ENCODE measurements at places on chromosomes 3 and 15.

DNA sequence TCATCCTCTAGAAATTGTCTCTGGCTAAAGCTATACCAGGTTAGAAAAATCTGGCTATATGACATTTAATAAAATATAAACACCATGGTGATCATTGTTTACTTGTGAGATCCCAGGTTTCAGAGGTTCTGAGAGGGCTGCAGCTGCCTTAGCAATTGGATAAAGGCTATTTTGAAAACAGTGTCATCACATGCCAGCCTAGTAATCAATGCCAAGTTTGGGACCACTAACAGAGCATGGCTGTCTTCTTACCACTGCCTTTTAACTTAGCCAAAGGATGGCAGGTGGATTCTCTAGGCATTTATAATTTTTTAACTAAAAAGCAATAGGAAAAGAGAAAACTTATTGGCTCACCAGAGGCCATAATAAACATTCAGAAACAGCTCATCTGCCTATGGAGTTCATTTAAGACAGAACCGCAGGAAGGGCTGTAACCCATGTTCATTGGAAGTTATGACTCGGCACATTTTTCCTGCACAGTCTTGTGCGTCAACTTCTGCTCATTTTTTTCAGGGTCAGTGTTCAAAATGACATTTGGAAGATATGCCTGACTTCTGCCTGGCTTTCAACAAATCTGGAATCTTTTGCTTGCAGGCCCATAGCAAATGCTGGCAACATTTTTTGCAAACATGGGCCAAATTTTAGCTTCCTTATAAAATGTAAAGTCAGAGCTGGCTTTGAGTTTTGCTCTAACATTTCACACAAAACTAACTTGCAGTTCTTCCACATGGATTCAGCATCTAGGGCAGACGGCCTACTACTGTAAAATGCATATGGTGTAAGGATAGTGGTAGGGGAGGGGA lies 476.0 kb upstream of the TBL1XR1 start:
- DNase-seq = no peak

GRCh38 chr15:63940966-63941620 lies 105.2 kb downstream of the DAPK2 start:
- no peak for DNase-seq

- DNase-seq = no peak
Observed at GRCh38 chr3:169710619-169711018, 47.1 kb upstream of the MECOM start.

DNA sequence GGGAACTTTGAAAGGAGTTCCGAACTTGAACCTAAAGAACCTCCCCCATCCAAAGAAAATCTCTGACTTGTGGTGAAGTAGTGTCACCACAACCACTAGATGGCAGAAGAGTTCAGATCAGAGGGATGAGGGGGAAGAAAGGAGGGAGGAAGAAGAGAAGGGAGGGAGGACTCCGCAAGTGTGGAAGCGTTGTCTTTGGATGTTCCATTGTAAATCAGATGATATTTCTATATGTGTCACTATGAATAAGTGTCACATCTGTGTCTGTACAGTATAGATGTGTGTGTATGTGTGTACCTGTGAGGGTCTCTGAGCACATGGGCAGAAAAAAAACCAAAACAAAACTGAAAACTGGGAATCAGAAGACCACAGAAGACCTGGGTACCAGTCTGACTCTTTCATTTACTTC lies 16.9 kb downstream of the SLC24A1 start:
- peak; percentile 19 for DNase-seq
